ENCODE measurements at places on chromosomes 2 and 18. TPM values are rescaled to one million over a fixed set of nuclear protein-coding genes. Genes with fewer than 3 reads are reported as not detected.

- no peak for DNase-seq
Measured at GRCh38 chr2:67255933-67256615, 141.1 kb upstream of the ETAA1 start.

Gene CHPF
- 120 TPM for total RNA-seq

Gene NXPH2
- total RNA-seq: not detected

Gene CRYBA2
- not detected for total RNA-seq

Gene SMC6
- 13.9 TPM for total RNA-seq

- DNase-seq: no peak
Measured at GRCh38 chr2:48147719-48148118, 241.4 kb upstream of the FBXO11 start.

- no peak for DNase-seq
Measured at GRCh38 chr18:59142274-59142673, 2.6 kb downstream of the SEC11C start.

- no peak for DNase-seq
Measured at GRCh38 chr2:128237081-128237534, 81.6 kb downstream of the HS6ST1 start.

Gene RNF125
- 1.5 TPM for total RNA-seq

GRCh38 chr2:26438526-26438925 is 36.8 kb downstream of the DRC1 start:
- DNase-seq: no peak

- DNase-seq: peak; percentile 15
Measured at GRCh38 chr2:218856167-218856895, 3.3 kb upstream of the WNT6 start.

DNA sequence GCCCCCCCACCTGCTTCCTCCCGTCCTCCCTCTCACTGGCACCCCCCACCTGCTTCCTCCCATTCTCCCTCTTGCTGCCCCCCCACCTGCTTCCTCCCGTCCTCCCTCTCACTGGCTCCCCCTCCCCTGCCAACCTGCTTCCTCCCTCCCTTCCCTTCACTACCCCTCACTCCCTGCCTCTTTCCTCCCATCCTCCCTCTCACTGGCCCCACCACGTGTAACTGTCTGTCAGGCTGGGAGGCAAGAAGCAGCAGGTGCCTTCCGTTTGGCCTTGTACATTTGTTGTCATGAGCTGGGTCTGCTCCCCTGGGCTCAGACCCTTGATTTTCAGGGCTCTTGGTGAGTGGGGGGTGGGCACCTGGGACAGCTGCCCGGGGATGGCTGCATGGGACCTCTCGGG is 19.1 kb downstream of the RTP5 start:
- no peak for DNase-seq

GRCh38 chr18:58943896-58944295 is 79.2 kb downstream of the ZNF532 start:
- no peak for DNase-seq

- DNase-seq: no peak
Measured at GRCh38 chr2:133825778-133826177, 257.5 kb upstream of the NCKAP5 start.

- DNase-seq: peak; percentile 88
Measured at GRCh38 chr2:127516041-127516762, 10.1 kb downstream of the IWS1 start.

GRCh38 chr2:33913071-33913616 is 314.0 kb upstream of the FAM98A start:
- no peak for DNase-seq

GRCh38 chr2:46135958-46136357 is 161.2 kb upstream of the EPAS1 start:
- no peak for DNase-seq

Measured in cardiac septum (tissue), 1 donor.